ENCODE measurements at places on chromosomes 6 and 20.

- no peak for DNase-seq
Observed at GRCh38 chr6:130962966-130963365, 100.1 kb downstream of the EPB41L2 start.

DNA sequence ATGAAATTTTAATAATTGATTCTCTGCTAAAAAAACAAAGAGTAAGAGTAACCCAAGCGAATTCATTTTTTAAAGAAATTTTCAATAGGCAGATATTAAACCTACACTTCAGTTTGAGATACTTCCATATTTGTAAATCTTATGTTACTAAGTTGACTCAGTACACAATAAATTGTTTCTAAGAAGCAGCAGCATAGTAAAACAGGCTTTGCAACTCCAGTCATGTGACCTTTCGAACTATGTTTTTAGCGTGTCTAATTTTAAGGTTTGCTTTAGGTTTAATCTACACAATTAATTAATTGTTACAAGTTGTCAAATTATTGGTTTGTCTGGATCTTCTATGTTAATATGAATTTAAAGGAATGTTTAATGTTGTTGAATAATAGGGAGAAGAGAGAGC is 708.9 kb upstream of the CITED2 start:
- DNase-seq: no peak

- DNase-seq: no peak
Observed at GRCh38 chr6:14082771-14083170, 34.8 kb upstream of the CD83 start.

GRCh38 chr20:51327251-51327841 is 215.2 kb downstream of the NFATC2 start:
- DNase-seq: no peak

- DNase-seq: no peak
Observed at GRCh38 chr6:141354191-141354955, 778.4 kb upstream of the GJE1 start.

- no peak for DNase-seq
Observed at GRCh38 chr20:1800777-1801176, 94.4 kb upstream of the SIRPA start.

DNA sequence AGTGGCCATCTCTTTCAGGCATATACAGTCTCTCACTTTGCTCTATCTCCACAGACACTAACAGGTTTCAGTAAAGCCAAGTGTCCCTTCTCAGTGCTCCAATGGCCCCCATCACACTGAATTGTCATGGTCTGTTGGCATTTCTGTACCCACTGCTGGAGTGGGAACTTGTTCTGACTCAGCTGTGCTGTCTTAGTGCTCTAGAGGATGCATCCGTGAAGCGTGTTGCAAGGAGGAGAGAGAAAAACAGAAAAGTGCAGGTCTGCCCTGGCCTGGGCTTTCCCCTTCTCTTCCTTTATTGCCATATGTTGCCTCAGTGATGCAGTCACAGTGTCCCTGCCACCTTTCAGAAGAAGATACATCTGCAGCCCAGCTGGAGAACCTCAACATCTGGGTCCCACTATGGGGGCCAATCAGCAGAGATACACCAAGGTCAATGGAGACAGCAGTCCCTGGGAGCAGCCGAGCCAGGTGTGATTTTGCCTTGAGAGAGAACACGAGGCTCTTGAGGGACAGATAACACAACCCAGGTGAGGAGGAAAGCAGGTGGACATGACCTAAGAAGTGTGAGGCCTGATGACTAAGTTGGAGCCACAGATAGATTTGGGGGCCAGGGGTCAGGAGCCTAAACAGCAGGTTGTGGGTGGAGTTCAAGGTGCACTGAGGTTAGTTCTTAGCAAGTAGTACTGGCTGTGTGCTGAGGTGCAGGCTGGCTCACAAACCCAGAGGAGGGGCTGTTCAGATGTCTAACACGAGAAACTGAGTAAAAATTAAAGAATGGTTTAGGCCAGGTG is 5.6 kb upstream of the PLCG1 start:
- DNase-seq: no peak

- DNase-seq: no peak
Observed at GRCh38 chr6:73710470-73710869, 14.5 kb downstream of the CD109 start.

DNA sequence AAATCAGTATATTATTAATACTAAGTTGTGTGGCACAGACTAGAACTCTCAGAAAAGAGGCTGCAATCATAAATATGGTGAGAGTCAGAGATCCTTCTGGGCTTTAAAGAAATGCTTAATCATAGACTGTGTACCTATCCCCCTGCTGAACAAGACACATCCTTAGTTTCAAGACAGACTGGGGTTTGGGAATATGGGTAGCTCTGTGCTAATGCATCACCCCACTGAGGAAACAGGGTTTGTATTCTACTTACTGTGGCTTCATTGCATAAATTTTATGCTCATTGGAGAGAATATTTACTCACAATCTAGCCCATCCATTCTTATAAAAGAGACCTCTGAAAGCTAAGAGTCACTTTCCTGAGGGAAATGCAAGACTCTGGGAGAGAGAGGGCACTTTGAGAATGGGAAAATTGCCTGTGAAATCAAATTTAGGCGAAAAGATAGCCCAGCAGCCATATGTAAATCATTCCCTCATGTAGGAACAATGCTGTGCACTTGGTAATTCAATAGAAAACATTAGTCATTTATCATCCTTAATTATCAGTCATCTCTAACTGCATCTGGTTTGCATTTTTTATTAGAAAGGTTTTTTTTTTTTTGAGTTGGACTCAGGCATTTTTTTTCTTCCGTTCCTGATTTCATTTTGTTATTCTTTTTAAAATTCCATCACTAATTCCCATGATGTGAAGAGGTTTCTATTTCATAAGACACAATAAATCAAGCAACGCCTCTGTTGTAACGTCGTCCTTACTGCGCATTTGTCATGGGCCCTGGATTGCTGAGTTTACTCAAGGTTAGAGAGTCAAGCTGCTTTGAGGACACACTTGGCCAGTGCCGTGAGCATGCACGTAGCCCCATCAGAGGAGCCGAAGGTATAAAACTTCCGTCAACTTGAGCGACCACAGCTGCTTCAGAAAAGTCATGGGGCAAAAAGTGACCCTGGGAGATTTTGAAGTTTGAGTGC is 91.8 kb downstream of the TRMT11 start:
- DNase-seq: no peak

DNA sequence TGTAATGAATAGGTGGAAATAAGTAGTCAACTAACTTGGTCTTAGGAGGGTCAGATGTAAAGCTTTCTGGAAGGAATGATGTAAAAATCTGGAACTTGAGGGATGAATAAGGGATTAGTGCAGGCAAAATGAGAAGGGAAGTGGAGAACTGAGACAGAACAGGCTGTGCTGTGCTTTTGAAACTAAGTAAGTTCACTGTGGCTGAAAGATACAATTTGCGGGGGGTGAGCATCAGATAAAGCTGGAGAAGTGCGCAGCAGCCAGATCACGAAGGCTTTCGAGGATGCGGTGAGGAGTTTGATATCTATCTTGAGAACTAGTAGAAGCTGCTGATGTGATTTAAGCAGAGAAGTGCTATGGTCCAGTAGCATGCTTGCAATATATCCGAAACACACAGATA is 247.8 kb downstream of the RNF144B start:
- no peak for DNase-seq

GRCh38 chr20:24491041-24491756 is 21.8 kb downstream of the SYNDIG1 start:
- DNase-seq: peak; percentile 64

DNA sequence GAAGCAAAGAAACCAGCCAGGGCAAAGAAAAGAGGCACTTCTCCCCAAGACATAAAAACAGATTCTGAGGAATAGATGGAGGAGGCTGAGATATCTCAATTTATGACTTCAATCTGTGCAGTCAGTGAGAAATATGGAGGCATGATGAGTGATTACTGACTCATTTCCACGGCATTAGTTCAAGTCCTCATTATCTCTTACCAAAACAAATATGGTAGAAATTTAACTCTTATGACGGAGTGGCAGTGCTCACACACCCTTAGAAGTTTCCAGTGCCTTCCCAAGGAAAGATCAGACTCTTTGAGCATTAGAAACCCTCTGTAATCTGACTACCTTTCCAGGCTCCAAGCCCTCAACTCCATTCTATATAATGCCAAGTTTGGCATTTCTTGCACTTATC is 364.1 kb downstream of the ARHGAP18 start:
- no peak for DNase-seq

DNA sequence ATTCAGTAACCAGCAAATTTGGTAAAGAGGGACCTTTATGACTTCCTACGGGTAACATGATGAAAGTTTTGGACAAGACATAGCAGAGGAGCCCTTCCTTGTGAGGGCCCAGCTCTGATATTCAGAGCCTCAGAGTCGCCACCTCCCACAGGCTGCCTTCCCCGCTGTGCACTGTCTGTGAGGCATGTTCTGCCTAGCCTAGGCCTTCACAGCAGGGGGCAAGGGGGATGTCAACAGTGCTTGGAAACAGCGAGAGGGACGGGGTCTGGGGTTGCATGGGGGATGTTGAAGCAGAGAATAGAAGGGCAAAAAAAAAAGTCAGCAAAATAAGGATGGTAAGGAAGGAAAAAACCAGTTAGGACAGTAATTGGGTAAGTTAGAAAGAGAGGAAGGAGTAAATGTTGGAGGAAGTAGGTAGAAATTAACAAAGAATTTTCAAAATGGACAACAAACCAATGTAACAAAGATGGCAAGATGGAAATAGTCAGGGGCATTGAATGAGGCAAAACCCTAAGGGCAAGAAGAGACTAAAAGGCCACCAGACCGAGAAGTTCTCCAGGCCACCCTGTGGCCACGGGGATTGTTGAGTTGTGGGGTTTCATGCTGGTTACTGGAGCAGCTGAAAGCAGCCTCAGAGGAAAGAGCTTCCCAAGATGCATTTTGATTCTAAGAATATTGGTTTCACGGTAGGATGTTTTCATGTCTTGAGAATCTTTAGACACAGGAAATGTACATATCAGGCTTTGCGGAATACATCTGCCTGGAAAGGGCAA is 139.8 kb downstream of the LY86 start:
- DNase-seq: no peak

DNA sequence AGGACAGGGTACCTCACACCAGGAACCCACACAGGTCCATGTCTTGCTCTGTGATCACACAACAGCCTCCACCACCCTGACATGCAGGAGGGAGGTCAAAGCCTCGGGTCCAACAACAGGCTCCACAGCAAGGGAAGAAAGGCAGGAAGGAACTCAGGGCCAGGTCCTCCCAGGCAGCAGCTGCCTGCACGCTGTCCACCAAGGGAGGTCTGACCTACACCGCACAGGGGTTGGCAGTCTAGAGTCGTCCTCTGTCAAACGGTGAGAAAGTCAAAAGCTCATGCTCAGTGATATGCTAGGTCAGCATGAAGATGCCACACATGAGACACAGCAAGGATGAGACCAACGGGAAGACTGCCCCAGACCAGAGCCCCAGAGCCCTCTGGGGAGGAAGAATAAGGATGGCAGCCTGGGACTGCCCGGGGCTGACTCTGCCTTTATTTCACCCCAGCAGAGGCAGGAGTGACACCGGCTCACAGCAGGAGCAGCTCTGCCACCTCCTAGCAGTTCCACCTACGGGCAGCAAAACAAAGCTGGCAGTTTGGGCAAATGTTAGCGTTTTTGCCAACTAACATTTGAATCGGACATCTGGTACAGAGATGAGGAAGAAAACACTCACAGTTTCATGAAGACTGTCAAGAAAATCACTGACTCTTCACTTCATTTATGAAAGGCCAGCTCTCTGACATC is 8.5 kb downstream of the GMEB2 start:
- DNase-seq: no peak

DNA sequence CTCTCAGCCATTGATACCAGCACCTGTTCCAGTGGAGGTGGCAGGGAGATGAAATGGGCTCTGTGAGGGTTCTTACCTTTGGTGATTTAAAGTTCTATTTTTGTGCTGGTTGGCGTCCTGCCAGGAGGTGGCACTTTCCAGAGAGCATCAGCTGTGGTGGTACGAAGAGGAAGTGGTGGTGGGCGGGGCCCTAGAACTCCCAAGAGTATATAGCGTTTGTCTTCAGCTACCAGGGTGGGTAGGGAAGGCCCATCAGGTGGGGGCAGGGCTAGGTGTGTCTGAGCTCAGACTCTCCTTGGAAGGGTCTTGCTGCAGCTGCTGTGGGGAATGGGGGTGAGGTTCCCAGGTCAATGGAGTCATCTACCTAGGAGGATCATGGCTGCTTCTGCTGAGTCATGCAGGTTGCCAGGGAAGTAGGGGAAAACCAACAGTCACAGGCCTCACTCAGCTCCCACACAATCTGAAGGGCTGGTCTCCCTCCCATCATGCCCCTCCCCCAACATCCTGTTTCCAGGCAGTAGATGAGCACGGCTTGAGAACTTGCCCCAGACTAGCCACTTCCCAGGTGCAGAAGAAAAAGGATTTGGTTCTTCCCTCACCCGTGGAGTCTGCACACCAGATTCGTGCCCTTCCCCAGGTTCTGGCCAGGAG is 46.6 kb downstream of the MOXD1 start:
- DNase-seq: no peak

DNA sequence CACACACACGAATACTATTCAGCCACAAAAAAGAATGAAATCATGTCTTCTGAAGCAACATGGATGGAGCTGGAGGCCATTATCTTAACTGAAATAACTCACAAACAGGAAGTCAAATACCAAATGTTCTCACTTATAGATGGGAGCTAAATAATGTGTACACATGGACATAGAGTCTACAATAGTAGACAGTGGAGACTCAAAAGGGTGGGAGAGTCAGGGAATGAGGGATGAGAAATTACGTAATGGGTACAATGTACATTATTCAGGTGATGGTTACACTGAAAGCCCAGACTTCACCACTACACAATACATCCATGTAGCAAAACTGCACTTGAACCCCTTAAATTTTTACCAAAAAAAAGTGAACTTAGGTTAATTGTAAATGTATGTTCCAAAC is 160.4 kb downstream of the TASP1 start:
- DNase-seq: no peak

- DNase-seq: no peak
Observed at GRCh38 chr20:13401596-13401995, 180.5 kb downstream of the ISM1 start.
